ENCODE measurements at places on chromosomes 5 and 9. TPM values are rescaled to one million over a fixed set of nuclear protein-coding genes. Genes with fewer than 3 reads are reported as not detected.

- no peak for DNase-seq
Observed at GRCh38 chr5:151204051-151204450, 19.8 kb downstream of the CCDC69 start.

- no peak for DNase-seq
Observed at GRCh38 chr9:137376386-137376785, 46.6 kb downstream of the EXD3 start.

GRCh38 chr5:109312695-109313094, 97.1 kb downstream of the PJA2 start:
- no peak for DNase-seq

DNA sequence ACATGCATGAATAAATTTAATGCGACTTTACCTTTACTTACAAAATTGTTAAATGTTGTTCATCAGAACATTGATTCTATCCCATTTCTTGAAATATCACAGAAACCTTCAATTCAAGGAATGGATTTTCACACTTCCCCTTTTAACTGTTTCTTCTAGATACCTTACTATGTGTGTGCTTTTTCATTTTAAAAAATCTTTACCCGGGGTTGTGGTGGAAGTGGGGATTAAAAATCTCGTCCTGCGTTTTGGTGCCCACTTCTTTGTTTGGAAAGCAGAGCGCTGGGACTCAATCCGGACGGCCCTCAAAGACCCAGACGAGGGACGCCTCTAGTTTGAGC, 5.8 kb upstream of the MEF2C start:
- no peak for DNase-seq

GRCh38 chr5:82277613-82277986, 554 bp downstream of the RPS23 start:
- no peak for DNase-seq

MVB12B gene
- total RNA-seq, result 65.5 TPM

DNA sequence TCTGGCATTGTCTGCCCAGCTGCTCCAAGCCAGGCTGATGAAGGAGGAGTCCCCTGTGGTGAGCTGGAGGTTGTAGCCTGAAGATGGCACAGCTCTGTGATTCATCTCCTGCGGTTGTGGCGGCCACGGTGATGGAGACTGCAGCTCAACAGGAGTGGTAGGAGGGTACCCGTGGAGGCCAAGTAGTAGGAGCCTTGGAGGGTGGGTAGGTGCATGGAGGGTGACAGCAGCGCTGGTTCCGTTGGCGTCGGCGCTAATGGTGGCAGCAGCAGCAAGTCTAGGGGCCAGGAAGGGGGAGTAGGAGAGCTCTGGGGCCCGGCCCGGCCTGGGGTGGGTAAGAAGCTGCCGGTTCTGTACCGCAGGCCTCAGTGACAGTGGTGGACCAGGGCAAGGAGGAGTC, 22.4 kb upstream of the TRIM52 start:
- DNase-seq, result no peak

GRCh38 chr5:61999371-61999770, 306.6 kb upstream of the KIF2A start:
- DNase-seq, result no peak

GRCh38 chr5:111680737-111681413, 76.1 kb downstream of the NREP start:
- DNase-seq, result no peak

- no peak for DNase-seq
Observed at GRCh38 chr9:24545847-24546522, at the start of gene IZUMO3. IZUMO3 (minus strand) TSS chr9:24545897; CDS start chr9:24545649, 248 bp downstream.

DNA sequence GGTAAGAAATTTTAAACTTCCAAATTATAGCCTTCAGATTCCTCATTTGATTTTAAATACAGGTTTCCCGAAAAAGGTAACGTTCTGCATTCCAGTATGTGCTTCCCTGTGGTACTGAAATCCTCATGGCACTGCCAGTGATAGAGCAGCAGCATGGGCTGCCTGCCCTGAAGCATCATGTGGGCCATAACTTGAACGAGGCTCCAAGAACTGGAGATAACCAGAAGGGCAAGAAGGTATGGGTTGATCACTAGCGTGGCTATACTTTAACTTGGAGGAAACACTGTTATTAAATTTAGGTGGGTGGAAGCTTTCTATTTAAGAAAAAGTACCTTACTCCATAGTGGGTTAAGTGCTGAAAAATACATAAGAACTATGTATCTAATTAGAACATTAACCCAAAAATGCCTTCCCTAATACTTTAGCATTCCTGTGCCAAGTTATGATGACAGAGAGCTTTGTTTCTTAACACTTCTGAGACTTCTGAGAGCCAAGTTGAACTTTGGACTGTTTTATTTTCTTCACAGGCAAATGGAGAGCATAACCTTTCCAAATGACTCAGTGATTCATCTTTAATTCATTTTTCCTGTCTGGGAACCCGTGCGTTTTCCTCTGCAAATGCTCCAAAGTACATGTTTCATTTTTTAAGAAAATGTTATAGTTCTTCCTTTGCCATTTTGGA, 191.5 kb upstream of the GNA14 start:
- no peak for DNase-seq

Measured in neural crest cell (in vitro differentiated cells).